Endothelial cell (in vitro differentiated cells): ENCODE measurements at places on chromosomes 5 and 9.
A peak's percentile ranks its signal among the peaks of the same experiment; 100 is the strongest.

- no peak for DNase-seq
Measured at GRCh38 chr9:28981129-28981528, 1407.8 kb upstream of the C9orf72 start.

- DNase-seq = peak; percentile 62
Measured at GRCh38 chr9:16039218-16039987, 486.6 kb downstream of the CCDC171 start.

GRCh38 chr5:573976-574375 lies 38.2 kb upstream of the CEP72 start:
- DNase-seq = no peak

- DNase-seq = no peak
Measured at GRCh38 chr9:106077731-106078130, 383.4 kb downstream of the TMEM38B start.

DNA sequence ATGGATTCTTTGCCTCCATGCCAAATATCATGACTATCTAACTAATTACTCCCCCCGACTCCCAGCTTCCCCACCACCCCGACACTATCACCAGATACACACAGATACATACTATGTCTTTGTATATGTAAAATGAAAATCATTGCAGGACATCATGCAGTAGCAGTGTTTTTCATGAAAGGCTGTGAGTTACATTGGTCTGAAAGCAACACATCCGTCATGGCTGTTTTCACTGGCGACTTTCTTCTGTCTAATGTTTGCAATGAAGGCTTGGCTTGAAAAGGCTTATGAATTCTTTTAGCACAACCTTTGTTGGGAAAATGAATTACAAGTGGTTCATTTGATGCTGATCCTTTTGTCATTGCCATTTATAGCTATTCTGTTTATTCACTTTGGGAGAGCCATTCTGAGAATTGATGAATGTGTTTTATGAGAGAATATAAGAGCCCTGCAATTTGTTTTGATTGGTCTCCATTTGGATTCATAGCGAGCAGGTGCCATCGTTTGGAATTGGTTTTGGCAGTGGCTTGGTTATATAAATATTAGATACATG lies 103.4 kb downstream of the PIP5K1B start:
- no peak for DNase-seq

GRCh38 chr9:68532131-68532530 lies 8.6 kb downstream of the TMEM252 start:
- DNase-seq = no peak

GRCh38 chr9:16125629-16126028 lies 572.8 kb downstream of the CCDC171 start:
- DNase-seq = no peak

- peak; percentile 6 for DNase-seq
Measured at GRCh38 chr5:174837919-174838902, 113.8 kb downstream of the MSX2 start.
